Kidney tubule cell (primary cell): ENCODE measurements at places on chromosomes 13 and 19.
A peak's percentile ranks its signal among the peaks of the same experiment; 100 is the strongest.

DNA sequence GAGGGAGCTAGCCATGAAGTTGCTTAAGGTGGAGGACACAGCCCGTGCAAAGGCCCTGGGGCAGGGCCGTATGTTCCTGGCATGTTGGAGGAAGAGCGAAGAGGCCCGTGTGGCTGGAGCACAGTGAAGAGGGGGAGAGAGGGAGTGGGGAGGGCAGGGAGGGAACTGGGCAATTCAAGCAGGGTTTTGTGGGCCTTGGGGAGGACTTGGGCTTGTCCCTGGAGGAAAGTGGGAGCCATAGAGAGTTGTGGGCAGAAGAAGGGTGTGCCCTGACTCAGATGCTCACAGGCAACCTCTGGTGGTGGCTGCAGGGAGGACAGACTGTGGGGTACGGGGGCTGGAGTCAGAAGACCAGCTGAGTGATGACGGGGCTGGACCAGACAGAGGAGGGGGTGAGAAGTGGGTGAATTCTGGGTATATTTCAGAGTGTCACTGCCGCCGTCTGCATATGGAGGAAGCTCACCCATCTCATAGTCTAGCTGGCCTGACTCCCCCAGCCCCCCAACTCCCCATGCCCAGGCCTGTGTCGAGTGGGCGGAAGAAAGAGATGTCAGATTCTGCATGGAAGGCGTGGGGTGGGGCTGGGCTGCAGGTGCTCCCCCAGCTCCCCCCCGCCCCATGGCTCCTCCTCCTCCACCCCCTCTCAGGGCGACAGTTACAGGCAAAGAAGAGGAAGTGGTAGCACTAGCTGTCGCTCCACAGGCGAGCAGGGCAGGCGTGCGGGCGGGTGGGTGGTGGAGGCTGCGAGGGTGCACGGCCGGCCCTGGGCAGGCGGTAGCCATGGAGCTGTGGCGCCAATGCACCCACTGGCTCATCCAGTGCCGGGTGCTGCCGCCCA is at the start of gene VAV1:
VAV1 (plus strand) TSS at position 681 of the 838 bp plus-strand sequence; CDS start at position 781, 100 bp downstream.
- no peak for DNase-seq

- no peak for DNase-seq
Measured at GRCh38 chr13:65787082-65787481, 1443.1 kb downstream of the PCDH9 start.

- DNase-seq = no peak
Measured at GRCh38 chr19:13291913-13292312, 141.7 kb downstream of the IER2 start.

DNA sequence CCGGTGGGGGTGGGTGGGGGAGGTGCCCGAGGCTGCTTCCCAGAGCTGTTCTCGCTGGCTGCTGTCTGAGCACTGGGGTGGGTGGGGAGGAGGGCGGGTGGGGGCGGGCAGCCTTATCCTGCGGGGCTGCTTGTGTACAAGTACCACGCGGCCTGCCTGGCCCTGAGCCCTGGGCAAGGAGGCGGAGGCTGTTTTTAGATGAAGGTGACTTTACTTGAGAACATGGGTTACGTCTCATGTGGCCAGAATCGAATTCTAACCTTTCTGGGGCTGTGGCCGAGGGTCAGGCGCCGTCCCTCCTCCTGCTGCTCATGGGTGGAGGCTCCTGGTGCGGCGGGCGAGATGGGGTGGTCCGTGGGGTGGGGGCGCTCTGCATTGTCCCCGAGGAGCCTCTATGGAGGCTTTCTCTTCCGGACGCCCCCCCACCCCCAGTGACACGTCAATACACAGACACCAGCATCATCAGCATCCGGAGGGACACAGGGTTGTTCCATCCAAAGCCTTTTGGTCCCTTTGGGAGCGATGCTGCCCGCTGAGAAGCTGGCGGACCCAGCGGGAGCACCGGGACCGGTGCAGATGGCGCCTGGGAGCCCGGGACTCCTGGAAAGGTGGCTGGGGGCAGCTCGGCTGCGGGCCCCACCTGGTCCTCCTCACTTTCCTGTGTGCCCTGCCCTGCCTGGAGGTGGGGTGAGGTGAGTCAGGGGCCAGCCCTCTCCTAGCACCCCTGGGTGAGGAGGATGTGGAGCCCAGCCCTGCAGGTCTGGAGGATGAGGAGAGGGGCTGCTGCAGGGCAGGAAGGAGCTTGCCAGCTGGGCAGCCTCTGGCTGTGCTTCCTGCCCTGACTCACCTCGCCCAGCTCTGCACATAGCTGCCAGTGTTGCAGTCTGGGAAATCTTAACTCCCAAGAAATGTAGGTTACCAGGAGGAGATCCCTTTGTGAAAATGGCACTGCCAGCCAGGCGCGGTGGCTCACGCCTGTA is 3.4 kb downstream of the BSG start:
- DNase-seq = peak; percentile 85

DNA sequence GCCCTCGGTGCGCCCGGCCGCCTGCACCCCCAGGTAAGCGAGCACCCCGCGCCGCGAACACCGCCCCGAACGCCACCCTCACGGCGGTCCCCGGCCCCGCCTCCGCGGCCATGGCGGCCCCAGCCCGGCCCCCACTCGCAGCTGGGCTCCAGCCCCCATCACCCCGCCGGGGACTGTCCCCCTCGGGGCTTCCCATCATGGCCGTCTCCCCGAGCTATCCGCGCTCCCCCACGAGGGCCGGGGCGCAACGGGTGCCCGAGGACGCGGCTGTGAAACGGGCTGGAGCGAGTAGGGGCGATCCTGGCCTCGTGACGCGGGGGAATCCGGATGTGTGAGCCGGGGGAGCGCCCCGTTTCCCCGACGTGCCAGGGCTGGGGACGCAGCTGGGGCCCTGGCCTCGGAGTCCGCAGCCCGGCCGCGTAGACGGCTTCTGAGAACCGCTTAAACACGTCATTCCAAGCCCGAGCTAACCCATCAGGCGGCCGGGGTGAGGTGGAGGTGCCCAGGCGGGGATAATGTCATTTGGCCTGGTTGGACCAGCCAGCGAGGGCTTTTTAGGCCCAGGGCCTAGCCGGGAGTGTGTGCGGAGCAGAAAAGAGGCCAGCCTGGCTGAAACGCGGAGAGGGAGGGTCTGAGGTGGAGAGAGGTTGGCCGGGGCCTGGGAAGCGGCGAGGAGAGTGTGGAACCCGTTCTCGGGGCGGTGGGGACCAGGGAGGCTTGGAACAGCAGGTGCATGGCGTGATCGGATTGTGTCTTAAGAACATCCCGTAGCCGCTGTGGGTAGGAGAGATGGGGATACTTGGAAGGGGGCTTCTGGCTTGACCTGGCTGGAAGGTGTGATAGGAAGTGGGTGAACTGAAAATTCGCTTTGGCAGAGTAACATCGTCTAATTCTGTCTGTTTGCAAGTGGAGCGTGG is 550 bp downstream of the CERS4 start:
- DNase-seq = peak; percentile 44

DNA sequence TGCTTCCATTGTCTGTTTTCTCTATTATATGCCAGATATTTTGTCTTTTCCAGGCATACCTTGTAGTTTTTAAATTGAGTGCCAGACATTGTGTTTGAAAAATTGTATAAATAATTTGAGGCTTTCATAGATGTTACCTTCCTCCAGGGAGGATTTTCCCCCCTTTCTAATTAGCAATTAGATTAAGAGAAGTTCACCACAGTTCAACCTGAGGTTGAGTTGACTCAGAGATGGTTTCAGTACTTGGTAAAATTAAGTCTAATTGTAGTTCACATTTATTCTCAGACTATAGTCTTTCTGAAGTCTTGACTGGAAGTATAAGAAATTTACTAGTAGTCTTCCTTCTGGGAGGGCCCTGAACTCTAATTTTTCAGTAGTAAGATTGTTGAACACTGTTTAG is 104.1 kb upstream of the SCEL start:
- no peak for DNase-seq

DNA sequence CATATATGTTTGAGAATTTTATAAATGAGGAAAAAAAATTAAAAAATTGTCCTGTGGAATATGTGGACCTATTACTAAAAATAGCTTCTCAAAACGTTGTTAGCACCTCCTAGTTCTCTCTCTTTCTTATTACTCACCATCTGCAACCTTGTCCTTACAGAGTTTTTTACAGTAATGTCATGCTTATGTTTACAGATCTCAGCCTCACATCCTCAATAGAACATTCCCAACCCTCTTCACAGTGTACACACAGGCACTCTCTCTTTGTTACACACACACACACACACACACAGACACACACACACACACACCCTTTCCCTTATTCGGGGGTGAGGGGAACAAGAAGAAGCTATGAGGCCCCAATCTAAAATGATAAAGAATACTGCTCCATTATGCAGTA is 197.7 kb downstream of the SLITRK6 start:
- DNase-seq = no peak

- peak; percentile 42 for DNase-seq
Measured at GRCh38 chr19:1220976-1221903, 15.7 kb downstream of the STK11 start.

GRCh38 chr13:101499406-101499805 is 46.9 kb downstream of the ITGBL1 start:
- no peak for DNase-seq

GRCh38 chr19:57348136-57348535 is 2.9 kb upstream of the ZNF304 start:
- no peak for DNase-seq

DNA sequence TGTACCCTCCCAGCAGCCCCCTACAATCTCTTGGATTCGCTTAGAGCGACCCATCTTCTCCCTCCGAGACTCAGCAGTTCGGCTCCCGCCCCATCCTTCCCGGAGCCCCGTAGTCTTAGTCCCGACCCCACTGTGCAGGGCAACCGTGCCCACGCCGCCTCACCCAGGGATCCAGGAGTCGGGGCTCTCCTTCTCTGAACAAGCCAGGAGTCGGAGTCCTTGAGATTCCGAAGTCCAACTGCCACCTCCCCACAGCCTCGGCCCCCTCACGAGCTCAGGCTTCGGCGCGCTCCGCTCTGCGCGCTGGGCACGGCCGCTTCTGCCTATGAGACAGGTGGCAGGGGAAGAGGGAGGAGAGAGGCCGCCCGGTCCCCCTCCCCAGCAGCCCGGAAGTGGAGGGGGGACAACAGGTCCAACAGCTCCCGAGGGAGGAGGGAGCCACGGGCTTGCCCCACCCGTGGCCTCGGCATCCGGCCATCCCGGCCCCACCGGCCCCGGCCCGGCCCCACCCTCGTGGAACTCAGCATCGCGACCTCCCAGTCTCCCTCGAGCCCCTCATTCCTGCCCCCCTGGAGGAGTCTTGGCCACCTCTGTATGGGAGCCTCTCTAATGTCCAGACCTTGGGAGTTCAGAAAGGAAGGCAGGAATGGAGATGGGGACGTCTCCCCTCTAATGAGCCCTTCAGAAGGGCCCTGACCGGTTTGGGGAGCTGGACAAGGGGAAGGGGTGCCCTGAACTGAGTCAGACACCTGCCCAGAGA is at the start of gene PHLDB3:
PHLDB3 (minus strand) TSS at position 321 of the 760 bp plus-strand sequence. CDS start 628 bp downstream, outside the sequence.
- peak; percentile 49 for DNase-seq

- DNase-seq = no peak
Measured at GRCh38 chr13:93788456-93788855, 561.8 kb downstream of the GPC6 start.

DNA sequence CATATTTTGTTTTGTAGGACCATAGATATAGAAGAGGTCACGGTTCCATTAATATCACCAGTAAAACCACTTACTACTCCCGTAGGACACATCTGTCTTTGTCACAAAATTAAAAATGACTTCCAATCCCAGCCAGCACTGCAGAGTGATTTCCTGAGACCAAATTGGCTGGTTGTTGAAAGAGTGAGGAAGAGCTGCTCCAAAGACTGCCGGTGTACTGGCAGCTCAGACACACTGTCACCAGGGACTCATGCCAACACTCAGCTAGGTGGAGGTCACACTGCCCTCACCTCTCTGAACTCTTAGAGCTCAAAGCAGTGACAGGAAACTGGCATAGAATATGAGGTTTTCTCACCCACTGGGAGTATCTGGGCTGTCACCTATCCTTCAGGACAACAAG is 52.1 kb downstream of the FLT1 start:
- DNase-seq = no peak

- DNase-seq = no peak
Measured at GRCh38 chr19:540867-541637, 2.8 kb upstream of the GZMM start.

DNA sequence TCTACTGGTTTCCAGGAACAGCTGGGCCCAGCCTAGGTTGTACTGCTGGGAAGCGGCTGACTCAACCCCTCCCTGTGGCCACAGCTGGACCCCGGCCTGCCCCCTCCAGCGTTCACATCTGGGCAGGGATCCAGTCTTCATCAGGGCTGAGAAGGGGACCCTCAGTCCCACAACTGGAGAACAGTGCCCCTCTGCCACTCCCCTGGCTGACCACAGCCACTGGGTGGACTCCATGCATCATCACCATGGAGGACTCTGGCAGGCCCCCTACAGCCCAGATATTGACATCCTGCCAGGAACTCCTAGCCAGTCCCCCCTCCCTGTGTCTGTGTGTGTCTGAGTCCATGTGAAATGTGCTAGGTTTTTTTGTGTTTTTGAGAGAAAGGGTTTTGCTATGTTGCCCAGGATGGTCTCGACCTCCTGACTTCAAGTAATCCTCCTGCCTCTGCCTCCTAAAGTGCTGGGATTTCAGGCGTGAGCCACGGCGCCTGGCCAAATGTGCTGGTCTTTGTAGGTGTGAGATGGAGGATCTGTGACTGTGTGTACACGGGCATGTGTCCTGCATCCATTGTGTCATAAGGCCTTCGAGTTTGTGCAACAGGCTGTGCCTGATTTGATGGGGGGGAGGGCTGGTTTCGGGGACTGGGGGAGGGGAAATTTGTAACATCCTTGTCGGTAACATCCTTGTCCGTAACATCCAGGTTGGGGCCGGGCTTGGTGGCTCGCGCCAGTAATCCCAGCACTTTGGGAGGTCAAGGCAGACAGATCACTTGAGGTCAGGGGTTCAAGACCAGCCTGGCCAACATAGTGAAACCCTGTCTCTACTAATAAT is 4.0 kb upstream of the HOOK2 start:
- DNase-seq = peak; percentile 56

GRCh38 chr13:73103238-73103637 is 44.4 kb downstream of the KLF5 start:
- no peak for DNase-seq

DNA sequence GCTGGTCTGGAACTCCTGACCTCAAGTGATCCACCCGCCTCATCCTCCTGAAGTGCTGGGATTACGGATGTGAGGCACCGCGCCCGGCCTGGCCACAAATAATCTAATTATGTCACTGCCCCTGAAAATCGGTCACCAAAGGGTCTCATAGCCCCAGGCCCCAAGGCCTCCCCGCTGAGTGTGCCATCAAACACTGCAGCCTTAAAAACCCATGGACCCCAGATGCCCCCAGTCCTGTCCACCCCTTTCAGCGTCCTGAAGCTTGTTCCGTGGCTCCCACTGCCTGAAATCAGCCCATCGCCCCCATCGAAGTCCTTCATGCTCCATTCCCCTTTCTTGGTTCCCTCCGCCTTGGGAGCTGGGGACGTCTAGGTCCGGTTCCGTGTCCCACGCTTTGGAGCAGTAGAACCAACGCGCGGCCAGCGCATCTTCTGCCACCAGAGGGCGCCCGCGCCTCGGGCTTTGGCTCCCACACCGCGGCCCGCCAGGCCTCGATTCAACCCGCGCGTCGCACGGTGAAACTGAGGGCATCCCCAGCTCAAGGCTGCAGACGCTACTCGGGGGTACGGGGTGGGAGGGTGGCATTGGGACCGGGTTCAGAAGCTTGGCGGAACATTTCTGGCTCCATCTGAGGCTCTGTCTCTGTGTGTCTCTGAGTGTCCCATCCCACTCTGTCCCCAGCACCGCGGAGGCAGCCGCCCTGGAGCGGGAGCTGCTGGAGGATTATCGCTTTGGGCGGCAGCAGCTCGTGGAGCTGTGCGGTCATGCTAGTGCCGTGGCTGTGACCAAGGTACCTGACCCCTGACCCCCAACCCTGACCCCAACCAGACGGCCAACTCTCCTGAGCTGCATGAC is 3.5 kb downstream of the YJEFN3 start:
- DNase-seq = peak; percentile 53

GRCh38 chr13:97522243-97522642 is 88.3 kb downstream of the RAP2A start:
- no peak for DNase-seq
